ENCODE measurements at places on chromosomes 2 and 18.
A peak's percentile ranks its signal among the peaks of the same experiment; 100 is the strongest.

GRCh38 chr2:16218625-16219024, 278.3 kb downstream of the MYCN start:
- H3K36me3 ChIP-seq: no peaks in the 10 kb centered on the region
- no peaks in the 10 kb centered on the region for H3K4me1 ChIP-seq
- H3K27me3 ChIP-seq: no peaks in the 10 kb centered on the region
- H3K27ac ChIP-seq: no peak overlapping the region
- H3K4me3 ChIP-seq: no peak overlapping the region

- no peak overlapping the region for H3K27ac ChIP-seq
- no peaks in the 10 kb centered on the region for H3K4me1 ChIP-seq
- H3K4me3 ChIP-seq: no peak overlapping the region
- no peaks in the 10 kb centered on the region for H3K36me3 ChIP-seq
- H3K27me3 ChIP-seq: no peaks in the 10 kb centered on the region
Observed at GRCh38 chr2:60719331-60719730, 36.7 kb upstream of the PAPOLG start.

DNA sequence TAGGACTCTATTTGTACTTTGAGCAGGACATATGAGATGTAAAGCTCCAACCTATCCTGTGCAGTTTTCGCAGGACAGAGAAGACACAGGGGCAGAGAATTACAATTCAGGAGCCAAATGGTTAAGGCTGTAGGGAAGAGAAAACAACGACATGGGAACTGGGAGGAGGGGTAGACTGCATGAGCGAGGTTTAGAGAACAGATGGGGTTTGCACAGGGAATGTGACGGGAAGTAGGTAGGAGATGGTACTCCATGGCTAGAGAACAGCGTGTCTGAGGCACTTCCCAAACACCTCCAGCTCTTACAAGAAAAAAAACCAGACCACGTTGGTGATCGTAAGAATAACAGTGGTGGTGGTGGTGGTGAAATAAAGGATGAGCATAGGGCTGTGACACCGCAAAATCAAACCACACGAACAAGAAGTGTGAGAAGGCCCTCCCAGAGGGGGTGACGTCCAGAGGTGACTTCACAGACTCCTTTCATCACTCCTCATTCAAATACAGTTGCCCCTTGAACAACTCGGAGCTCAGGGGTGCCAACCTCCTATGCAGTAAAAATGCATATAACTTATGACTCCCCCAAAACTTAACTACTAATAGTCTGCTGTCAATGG, 92.7 kb downstream of the FARSB start:
- H3K4me3 ChIP-seq: no peak overlapping the region
- DNase-seq: no peak
- no peaks in the 10 kb centered on the region for H3K4me1 ChIP-seq
- H3K27me3 ChIP-seq: no peaks in the 10 kb centered on the region
- no peak overlapping the region for H3K27ac ChIP-seq
- peaks cover 2% of the 10 kb centered on the region for H3K36me3 ChIP-seq

- H3K27me3 ChIP-seq: no peaks in the 10 kb centered on the region
- H3K36me3 ChIP-seq: no peaks in the 10 kb centered on the region
- H3K4me3 ChIP-seq: no peak overlapping the region
- H3K4me1 ChIP-seq: no peaks in the 10 kb centered on the region
Observed at GRCh38 chr2:64661741-64662169, 8.0 kb upstream of the SERTAD2 start.

- no peaks in the 10 kb centered on the region for H3K36me3 ChIP-seq
- no peaks in the 10 kb centered on the region for H3K4me1 ChIP-seq
- no peak for DNase-seq
- no peaks in the 10 kb centered on the region for H3K27me3 ChIP-seq
- H3K4me3 ChIP-seq: no peak overlapping the region
Observed at GRCh38 chr2:133602538-133602937, 34.3 kb upstream of the NCKAP5 start.

- H3K4me1 ChIP-seq: no peaks in the 10 kb centered on the region
- no peaks in the 10 kb centered on the region for H3K36me3 ChIP-seq
- no peak for DNase-seq
- no peak overlapping the region for H3K27ac ChIP-seq
Observed at GRCh38 chr2:95278051-95278471, 3.8 kb downstream of the PROM2 start.

- peak overlapping the region; percentile 89 for H3K4me3 ChIP-seq
- no peaks in the 10 kb centered on the region for H3K4me1 ChIP-seq
- DNase-seq: peak; percentile 88
- no peaks in the 10 kb centered on the region for H3K36me3 ChIP-seq
Observed at GRCh38 chr2:160492401-160493226, 993 bp downstream of the RBMS1 start.

GRCh38 chr2:6933911-6934310, 16.7 kb downstream of the RNF144A start:
- DNase-seq: no peak
- H3K36me3 ChIP-seq: no peaks in the 10 kb centered on the region
- H3K27me3 ChIP-seq: no peaks in the 10 kb centered on the region
- H3K4me3 ChIP-seq: no peak overlapping the region

GRCh38 chr2:153645599-153645998, 167.0 kb upstream of the RPRM start:
- H3K27me3 ChIP-seq: no peaks in the 10 kb centered on the region
- no peak overlapping the region for H3K4me3 ChIP-seq
- no peak for DNase-seq
- no peak overlapping the region for H3K27ac ChIP-seq

DNA sequence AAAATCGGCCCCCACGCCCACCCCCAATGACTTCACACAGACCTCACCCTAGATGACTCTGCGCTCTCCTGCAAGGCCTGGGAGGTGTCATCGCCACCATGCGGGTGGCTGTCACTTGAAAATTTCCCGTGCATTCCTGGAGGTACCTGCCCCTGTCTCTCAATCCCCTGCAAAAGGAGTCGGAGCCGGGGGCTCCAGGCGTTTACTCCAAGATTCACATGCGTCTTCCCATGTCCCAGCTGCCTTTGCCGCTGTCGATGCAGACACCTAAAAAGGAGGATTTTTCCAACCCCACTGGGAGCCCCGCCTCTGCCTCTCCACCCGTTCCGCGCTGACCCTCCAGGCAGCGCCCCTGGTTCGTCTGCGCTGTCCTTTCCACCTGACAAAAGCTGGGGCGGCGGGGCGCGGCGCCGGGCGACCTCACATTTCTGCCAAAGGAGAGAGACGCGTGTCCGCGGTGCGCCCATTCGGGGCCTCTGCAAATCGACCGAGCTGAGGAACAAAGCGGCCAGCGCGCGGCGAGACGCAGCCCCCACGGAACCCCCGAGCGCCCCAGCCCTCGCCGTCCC, 667 bp downstream of the REEP1 start:
- H3K27ac ChIP-seq: no peak overlapping the region
- H3K4me1 ChIP-seq: peaks cover 5% of the 10 kb centered on the region
- H3K4me3 ChIP-seq: peak overlapping the region; percentile 41
- no peaks in the 10 kb centered on the region for H3K27me3 ChIP-seq
- no peaks in the 10 kb centered on the region for H3K36me3 ChIP-seq
- peak; percentile 16 for DNase-seq

- peaks cover 13% of the 10 kb centered on the region for H3K4me1 ChIP-seq
- DNase-seq: no peak
- H3K27ac ChIP-seq: no peak overlapping the region
- no peak overlapping the region for H3K4me3 ChIP-seq
- no peaks in the 10 kb centered on the region for H3K27me3 ChIP-seq
Observed at GRCh38 chr2:195534971-195535370, 122.1 kb upstream of the SLC39A10 start.

- H3K27ac ChIP-seq: no peak overlapping the region
- H3K4me1 ChIP-seq: no peaks in the 10 kb centered on the region
- no peak overlapping the region for H3K4me3 ChIP-seq
- no peaks in the 10 kb centered on the region for H3K36me3 ChIP-seq
- H3K27me3 ChIP-seq: no peaks in the 10 kb centered on the region
Observed at GRCh38 chr2:119710281-119710680, 31.3 kb downstream of the TMEM177 start.

DNA sequence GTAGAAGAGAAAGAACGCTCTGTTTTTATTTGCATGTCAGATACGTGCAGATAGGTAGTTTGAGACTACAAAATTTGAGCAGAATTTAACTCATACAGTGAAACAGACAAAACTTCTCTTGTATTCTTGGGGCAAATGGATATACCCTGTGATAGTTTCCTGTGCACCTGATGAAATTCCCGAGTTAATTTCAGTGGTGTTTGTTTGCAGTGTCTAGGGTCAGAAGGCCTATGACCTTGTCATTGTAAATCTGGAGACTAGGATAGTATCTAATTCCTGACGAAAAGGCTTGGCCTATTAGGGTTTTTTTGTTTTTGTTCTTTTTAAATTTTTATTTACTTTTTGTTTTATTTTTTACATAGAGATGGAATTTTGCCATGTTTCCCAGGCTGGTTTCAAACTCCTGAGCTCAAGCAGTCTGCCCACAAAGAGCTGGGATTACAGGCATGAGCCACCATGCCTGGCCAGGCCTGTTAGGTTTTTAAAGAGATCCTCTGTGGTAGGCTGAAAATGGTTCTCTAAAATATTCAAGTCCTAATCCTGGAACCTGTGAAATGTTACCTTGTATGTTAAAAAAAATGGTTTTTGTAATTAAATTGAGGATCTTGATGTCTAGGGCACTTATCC, 17.6 kb downstream of the LCLAT1 start:
- no peak overlapping the region for H3K4me3 ChIP-seq
- no peaks in the 10 kb centered on the region for H3K36me3 ChIP-seq
- DNase-seq: no peak
- no peaks in the 10 kb centered on the region for H3K27me3 ChIP-seq
- H3K4me1 ChIP-seq: no peaks in the 10 kb centered on the region

GRCh38 chr2:35410431-35411061, 945.0 kb upstream of the CRIM1 start:
- H3K4me3 ChIP-seq: no peak overlapping the region
- no peaks in the 10 kb centered on the region for H3K27me3 ChIP-seq
- H3K4me1 ChIP-seq: no peaks in the 10 kb centered on the region

DNA sequence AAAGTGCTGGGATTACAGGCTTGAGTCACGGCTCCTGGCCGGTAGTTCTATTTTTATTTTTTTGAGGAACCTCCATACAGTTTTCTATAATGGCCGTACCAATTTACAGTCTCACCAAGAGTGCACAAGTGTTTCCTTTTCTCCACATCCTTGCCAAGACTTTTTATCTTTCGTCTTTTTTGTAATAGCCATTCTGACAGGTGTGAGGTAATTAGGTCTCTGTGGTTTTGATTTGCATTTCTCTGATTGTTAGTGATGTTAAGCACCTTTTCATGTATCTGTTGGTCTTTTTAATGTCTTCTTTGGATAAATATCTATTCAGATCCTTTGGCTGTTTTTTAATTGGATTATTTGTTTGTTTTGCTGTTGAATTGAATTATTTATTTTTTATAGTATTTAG, 9.3 kb downstream of the ARMC9 start:
- no peak overlapping the region for H3K4me3 ChIP-seq
- no peak for DNase-seq
- H3K4me1 ChIP-seq: no peaks in the 10 kb centered on the region
- no peaks in the 10 kb centered on the region for H3K27me3 ChIP-seq
- no peaks in the 10 kb centered on the region for H3K36me3 ChIP-seq

GRCh38 chr18:78898066-78898465, 81.6 kb upstream of the SALL3 start:
- no peak for DNase-seq
- no peaks in the 10 kb centered on the region for H3K36me3 ChIP-seq
- no peak overlapping the region for H3K4me3 ChIP-seq
- no peaks in the 10 kb centered on the region for H3K4me1 ChIP-seq

- H3K4me1 ChIP-seq: no peaks in the 10 kb centered on the region
- H3K27ac ChIP-seq: no peak overlapping the region
- no peak for DNase-seq
- H3K36me3 ChIP-seq: no peaks in the 10 kb centered on the region
- no peak overlapping the region for H3K4me3 ChIP-seq
Observed at GRCh38 chr2:80164375-80164774, 140.2 kb downstream of the LRRTM1 start.

DNA sequence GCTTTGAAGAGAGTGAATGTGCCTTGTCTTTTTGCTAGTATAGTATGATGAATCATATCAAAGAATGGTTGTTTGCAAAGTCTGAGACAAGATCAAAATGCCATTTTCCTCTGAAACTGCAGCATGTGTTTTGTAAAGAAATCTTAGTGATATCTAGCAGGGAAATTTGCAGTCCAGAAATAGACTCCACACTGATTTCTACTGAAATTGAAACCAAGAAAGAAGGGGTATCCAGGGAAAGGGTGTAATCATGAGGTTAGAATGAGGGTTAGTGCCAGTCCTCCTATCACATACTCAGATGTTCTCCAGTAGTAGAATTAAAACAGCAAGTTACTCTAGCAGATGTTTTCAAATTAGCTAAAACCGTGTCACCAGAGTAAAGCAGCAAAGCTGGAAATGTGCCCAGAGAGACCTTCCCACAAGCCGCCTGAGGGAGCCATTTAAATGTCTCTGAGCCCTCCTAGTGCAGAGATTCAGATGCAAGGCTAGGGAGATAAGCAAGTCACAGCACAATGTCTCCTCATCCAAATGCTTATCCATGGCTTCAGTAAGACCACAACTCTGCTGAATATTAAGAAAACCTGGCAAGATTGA, 4.9 kb downstream of the DLGAP1 start:
- peak; percentile 9 for DNase-seq
- peaks cover 22% of the 10 kb centered on the region for H3K27me3 ChIP-seq
- no peak overlapping the region for H3K4me3 ChIP-seq
- no peaks in the 10 kb centered on the region for H3K36me3 ChIP-seq

DNA sequence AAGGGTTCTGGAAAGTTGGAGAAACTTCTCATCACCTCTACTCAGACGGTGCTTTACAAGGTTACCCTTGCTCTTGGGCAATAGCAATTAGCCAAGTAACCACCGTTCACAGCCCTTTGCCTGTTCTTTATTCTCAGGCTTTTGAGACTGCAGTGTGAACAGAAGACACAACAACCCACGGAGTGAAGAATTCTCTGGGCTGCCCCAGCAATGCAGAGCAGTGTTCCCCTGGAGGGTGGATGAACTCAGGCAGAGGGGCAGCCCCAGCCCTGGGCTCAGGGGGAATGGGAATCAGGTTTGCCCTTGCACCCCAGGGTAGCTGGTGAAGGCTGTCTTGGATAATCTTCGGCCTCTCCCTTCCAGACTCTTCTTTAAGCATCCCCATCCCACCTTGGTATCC, 69.1 kb downstream of the MCFD2 start:
- peaks cover 10% of the 10 kb centered on the region for H3K4me1 ChIP-seq
- DNase-seq: peak; percentile 56
- H3K36me3 ChIP-seq: no peaks in the 10 kb centered on the region
- H3K27me3 ChIP-seq: no peaks in the 10 kb centered on the region
- H3K27ac ChIP-seq: peak overlapping the region; percentile 96

DNA sequence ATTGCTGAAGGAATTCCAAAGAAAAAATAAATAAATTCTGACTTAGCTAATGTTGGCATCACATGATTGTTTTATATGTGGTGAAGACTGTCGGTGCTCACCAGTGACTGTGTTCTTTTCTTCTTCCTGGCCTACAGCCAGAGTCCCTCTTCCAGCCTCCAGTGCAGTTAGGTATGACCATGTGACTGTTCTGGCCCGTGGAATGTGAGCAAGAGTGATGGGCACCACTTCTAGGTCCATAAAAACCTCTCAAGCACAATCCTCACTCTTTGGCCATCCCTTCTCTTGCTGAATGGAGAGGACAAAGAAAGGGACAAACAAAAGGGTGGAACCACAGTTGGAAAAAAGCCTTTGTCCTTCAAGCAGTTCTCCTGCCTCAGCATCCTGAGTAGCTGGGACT, 39.0 kb upstream of the BMPR2 start:
- H3K27me3 ChIP-seq: no peaks in the 10 kb centered on the region
- no peak overlapping the region for H3K4me3 ChIP-seq

GRCh38 chr2:59034106-59034505, 793.0 kb upstream of the FANCL start:
- no peak overlapping the region for H3K27ac ChIP-seq
- no peaks in the 10 kb centered on the region for H3K4me1 ChIP-seq
- H3K27me3 ChIP-seq: no peaks in the 10 kb centered on the region
- DNase-seq: no peak
- H3K4me3 ChIP-seq: no peak overlapping the region

GRCh38 chr2:43488737-43489136, 107.1 kb downstream of the THADA start:
- H3K36me3 ChIP-seq: no peaks in the 10 kb centered on the region
- no peak overlapping the region for H3K4me3 ChIP-seq
- DNase-seq: no peak
- H3K27me3 ChIP-seq: no peaks in the 10 kb centered on the region
- H3K27ac ChIP-seq: no peak overlapping the region
